Thyroid gland (tissue), 4 donors: ENCODE measurements at places on chromosomes 16 and 17.

DNA sequence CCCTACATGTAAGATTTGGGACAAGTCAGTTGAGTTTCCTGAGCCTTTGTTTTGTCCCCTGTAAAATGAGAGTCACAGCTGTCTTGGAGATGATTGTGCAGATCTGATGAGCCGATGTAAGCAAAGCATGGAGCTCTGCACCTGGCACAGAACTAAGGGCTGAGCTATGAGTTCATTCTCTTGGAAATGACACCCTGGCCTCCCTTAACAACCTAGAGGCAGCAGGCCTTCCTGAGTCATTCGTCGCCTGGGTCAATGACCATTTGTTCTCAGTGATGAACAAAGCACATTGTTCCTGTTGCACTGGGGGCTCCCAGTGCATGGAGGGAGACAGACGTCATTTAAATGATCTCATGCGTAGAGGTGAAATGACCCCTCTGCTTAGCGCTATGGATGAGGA is 62.8 kb upstream of the GCSH start:
- no peak for DNase-seq

DNA sequence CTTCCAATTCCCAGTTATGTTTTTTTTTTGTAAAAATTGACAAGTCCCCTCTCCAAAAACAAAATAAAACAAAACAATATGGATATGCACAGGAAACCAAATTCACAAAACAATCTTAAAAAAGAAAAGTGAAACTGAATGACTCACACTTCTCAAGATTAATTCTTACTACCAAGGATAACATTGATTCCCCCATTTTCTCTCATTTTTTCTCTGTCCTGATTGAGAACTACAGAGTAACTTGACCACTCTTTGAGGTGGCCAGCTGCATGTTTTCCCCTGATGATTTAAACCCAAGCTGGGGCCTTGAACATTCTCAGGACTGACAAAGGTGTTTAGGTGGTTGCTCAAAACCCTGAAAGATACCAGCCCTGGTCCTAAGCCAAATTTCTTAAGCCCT is 149.0 kb downstream of the AHSP start:
- no peak for DNase-seq

- DNase-seq, result no peak
Observed at GRCh38 chr16:1743376-1744337, 27.7 kb downstream of the NME3 start.

- DNase-seq, result no peak
Observed at GRCh38 chr17:67982686-67983382, 13.4 kb downstream of the C17orf58 start.

DNA sequence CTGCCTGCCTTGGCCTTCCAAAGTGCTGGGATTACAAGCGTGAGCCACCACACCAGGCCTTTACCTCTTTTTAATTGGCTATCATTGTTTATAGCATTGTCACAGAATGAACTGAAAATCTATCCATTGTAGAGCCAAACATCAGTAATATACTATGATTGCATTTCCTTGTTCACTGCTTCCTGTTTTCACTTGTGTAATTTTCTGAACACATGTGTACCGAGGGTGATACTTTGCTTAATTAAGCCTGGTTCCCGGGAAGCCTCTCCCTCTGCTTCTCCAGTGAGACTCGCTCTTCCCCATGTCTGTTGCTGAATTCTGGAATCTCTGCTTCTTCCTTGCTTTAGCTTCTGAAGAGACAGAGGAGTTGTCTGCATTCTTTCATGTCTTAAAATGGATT is 33.1 kb downstream of the POLR3E start:
- no peak for DNase-seq
